ENCODE measurements at places on chromosomes 7 and 10. TPM values are rescaled to one million over a fixed set of nuclear protein-coding genes. Genes with fewer than 3 reads are reported as not detected.

The HOXA3 gene
- 33.4 TPM for total RNA-seq

The NEUROD6 gene
- not detected for total RNA-seq

The HEPACAM2 gene
- total RNA-seq = not detected

The CHN2 gene
- 22.9 TPM for total RNA-seq

The PTN gene
- 30.9 TPM for total RNA-seq

The ADAMTS14 gene
- 3.7 TPM for total RNA-seq

The FAM237B gene
- total RNA-seq = not detected

The CCL26 gene
- not detected for total RNA-seq

Measured in uterus (tissue), 4 donors.